ENCODE measurements at places on chromosomes 16 and 17.

GRCh38 chr17:64423881-64424280 lies 25.0 kb upstream of the MILR1 start:
- DNase-seq: no peak

DNA sequence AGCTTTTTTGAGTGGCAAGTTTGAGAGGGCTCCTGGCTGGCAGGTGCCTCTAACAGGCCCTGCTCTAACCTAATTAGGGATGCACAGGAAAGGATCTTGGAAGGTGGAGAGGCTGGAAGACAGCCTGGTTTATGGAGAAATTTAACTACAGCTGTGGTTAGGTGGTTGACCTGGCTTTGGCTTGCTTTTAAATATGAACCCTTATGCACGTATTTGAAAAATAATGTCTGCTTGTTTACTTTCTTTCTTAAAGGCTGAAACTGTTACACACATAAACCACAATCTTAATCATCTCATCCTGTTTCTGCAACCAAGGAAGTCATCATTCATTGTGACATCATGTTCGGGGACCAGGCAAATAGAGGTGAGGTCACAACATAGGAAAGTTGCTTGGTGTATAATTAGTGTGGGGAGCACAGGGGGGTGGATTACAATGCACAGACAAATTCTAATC lies 23.1 kb upstream of the DHRS13 start:
- peak; percentile 72 for DNase-seq

DNA sequence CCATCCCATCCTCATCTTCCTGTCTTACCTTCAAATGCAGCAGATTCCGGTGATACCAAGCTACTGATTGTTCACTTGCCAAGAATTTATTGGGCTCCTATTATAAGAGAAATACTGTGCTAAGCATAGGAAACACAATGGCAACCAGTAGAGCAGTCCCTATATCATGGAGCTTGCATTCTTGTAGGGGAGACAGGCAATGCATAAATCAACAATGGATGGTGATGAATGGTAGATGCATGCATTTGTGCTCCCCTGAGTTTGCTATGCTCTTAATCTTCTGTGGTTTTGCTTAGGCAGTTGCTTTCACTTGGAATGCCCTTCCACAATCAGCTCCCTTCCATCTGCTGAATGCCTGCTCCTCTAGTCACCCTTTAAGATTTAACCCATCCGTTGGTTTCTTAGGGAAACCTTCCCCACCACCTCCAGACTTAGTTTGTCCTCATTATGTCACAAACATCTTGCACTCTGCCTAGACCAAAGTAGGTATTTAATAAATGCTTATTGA lies 200.2 kb upstream of the TOX3 start:
- DNase-seq: no peak

DNA sequence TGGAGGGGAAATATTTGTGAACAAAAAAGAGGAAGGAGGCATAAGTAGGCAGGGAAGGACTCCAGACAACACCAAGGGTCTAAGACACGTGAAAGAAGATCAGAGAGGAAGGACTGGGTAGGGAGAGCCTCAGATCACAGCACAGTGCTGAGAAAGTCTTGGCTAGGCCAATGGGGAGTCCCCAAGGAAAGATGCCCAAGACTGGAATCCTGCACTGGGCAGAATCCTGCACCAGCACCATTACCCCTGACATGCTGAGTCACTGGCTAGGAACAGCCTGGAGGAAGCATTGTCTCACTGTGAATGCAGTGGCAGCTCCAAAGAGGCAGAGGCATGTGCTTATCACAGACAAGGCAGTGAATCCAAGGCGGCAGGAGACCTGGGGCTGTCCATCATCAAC lies 19.2 kb downstream of the CLEC19A start:
- DNase-seq: no peak

DNA sequence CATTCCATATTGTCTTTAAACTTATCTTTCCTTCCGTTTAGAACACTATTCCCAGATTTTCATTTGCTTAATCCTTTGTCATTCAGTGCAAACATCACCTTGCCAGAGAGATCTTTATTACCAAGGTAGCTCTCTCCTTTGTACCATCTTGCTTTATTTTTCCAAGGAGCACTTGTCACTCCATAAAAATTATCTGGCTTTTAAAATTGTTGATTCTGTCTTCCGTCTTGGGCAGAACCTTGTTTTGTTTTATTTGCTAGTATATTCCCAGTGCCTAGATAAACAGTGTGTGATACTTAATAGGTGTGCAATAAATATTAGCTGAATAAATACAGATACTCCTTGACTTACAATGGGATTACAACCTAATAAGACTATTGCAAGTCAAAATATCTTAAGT lies 327.7 kb downstream of the UTP18 start:
- no peak for DNase-seq

DNA sequence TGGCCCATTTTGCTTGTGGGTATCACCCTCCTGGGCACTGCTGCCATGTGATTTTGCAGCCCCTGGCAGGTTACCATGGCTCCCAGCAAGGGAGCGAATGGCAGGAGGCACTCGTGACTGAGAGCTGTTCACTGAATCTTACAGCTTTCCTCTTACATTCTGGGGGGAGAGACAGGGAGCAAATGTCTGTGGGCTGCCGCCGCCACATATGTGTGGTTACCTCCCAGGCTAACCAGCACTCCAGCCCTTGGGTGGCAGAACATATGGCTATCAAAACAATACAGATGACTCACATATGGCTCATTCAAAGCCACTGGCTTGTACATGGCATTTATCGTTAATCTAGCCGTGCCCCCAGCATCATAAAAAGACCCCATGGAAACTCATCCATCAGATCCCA lies 19.8 kb downstream of the GTF3C1 start:
- no peak for DNase-seq

GRCh38 chr17:42879596-42879985 lies 21.0 kb upstream of the G6PC1 start:
- DNase-seq: no peak

GRCh38 chr16:66346221-66346620 lies 20.3 kb upstream of the CDH5 start:
- no peak for DNase-seq

DNA sequence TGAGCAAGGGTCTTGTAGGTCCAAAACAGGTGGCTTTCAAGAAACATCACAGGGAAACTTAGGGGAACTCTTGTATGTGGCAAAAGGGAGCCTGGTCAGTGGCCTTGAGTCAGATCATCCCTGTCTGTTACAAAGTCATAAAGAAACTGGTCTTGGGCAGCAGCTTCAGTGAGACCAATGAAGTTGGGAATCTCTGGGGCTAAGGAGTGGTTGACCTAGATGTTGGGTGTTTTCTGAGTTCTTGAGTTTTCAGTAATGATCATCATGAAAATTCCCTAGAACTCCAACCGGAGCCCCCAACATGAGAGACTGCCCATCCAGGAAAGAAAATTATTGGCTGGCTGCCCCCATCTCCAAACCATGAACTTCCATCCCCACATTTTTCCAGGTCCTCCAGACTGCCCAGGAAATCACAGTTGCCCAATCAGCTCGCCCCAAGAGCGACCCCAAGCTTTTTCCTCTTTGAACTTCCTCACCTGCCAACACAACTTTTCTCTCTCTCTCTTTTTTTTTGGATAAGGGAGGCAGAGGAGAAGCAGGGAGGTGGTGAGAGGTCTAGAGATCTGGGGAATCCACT lies 3.9 kb downstream of the CCR7 start:
- no peak for DNase-seq

DNA sequence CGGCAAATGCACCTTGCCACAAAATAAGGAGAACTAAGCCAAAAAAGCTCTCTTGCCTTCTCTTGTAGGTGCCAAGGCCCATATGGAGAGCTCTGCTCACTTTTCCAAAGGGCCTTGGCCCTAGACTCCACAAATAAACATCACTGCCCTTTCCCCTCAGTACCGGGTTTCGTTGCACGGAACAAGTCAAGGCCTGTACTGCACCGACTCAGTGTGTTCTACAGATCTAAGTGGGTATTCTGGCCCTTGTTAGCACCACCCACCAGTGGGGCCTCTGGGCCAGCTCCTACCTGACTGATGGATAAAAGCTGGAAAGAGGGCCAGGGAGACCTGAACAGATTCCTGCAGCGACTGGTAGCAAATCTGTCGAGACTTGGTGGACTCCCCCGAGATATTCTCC lies 43.7 kb upstream of the GSG1L start:
- no peak for DNase-seq

- no peak for DNase-seq
Observed at GRCh38 chr17:19544366-19544765, 10.7 kb downstream of the SLC47A1 start.

GRCh38 chr16:10613785-10614485 lies 33.5 kb upstream of the EMP2 start:
- DNase-seq: no peak

GRCh38 chr16:50311891-50312501 lies 45.6 kb downstream of the ADCY7 start:
- DNase-seq: no peak

- DNase-seq: peak; percentile 66
Observed at GRCh38 chr16:89052890-89053724, 40.5 kb upstream of the ACSF3 start.

GRCh38 chr16:77430360-77430759 lies 4.5 kb downstream of the ADAMTS18 start:
- no peak for DNase-seq

GRCh38 chr17:44356241-44356640 lies 7.4 kb downstream of the FAM171A2 start:
- DNase-seq: no peak
